Adrenal gland (tissue), 19 donors: ENCODE measurements at places on chromosomes 7 and 10. TPM values are rescaled to one million over a fixed set of nuclear protein-coding genes. Genes with fewer than 3 reads are reported as not detected.

GRCh38 chr7:55172161-55172560 lies 153.3 kb downstream of the EGFR start:
- H3K4me1 ChIP-seq = peaks cover under 1% of the 10 kb centered on the region
- no peaks in the 10 kb centered on the region for H3K27me3 ChIP-seq
- no peak overlapping the region for H3K27ac ChIP-seq
- no peak for DNase-seq
- H3K36me3 ChIP-seq = peaks cover 49% of the 10 kb centered on the region
- H3K4me3 ChIP-seq = no peak overlapping the region

DNA sequence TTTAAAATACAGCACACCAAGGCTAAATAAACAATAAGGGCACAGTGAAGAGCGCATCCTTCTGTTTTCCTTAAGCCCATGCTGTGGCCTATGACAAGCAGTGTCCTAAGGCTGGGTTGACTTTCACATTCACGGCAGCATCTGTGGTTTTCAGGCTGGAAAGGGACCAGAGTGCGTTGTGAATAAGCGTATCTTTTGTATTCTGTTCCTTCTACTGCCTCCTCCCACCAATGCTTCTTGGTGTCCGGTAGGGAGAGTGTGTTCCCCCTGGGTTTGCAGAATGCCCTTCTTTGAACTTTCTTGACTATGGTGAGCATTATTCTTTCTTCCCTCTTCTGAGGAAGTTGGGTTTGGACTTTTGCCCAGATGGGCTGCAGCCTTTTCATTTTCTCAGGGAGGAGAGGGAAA lies 73.6 kb downstream of the ABCA13 start:
- no peaks in the 10 kb centered on the region for H3K36me3 ChIP-seq
- no peak overlapping the region for H3K27ac ChIP-seq
- no peaks in the 10 kb centered on the region for H3K27me3 ChIP-seq

DNA sequence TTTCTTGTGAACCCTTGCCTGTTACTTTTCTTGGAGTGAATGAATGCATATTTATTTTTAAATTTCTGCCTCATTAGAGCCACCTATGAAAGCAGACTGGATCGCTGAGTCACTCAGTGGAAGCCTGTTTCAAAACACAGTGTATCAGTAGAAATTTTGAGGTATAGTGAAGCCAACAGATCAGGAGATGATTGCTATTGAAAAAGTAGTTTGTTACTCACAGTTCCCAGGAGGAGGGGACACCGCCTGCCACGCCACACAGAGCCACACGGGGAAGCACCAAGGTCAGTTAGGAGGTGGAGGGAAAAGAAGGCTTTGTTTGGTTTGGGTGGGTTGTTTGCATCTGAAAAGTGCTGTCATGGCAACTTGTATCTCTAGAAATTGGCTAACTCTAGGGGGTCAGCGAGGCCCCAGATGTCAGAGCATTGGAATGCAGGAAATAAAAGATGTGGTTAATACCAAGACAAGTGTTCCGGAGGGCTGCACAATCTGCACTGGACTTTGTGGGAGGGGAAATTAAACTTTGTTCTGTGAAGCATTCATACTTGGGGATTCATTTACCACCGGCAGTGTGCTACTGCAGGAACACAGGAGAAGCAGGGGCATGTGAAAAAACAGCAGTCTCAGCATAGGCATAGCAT lies 106.4 kb upstream of the SDK1 start:
- no peak overlapping the region for H3K27ac ChIP-seq
- no peak for DNase-seq
- no peaks in the 10 kb centered on the region for H3K27me3 ChIP-seq
- H3K36me3 ChIP-seq = no peaks in the 10 kb centered on the region

GRCh38 chr7:16803881-16804673 lies 722 bp downstream of the AGR2 start:
- H3K36me3 ChIP-seq = no peaks in the 10 kb centered on the region
- H3K27me3 ChIP-seq = no peaks in the 10 kb centered on the region
- H3K27ac ChIP-seq = no peak overlapping the region
- DNase-seq = no peak
- H3K4me1 ChIP-seq = no peaks in the 10 kb centered on the region
- no peak overlapping the region for H3K4me3 ChIP-seq

TRRAP gene
- 43.0 TPM for total RNA-seq

GRCh38 chr7:83614112-83614511 lies 34.8 kb downstream of the SEMA3E start:
- H3K27ac ChIP-seq = no peak overlapping the region
- no peaks in the 10 kb centered on the region for H3K4me1 ChIP-seq
- H3K4me3 ChIP-seq = no peak overlapping the region
- no peak for DNase-seq
- H3K36me3 ChIP-seq = no peaks in the 10 kb centered on the region

- no peaks in the 10 kb centered on the region for H3K4me1 ChIP-seq
- H3K27ac ChIP-seq = no peak overlapping the region
Measured at GRCh38 chr10:117989962-117990361, 56.8 kb downstream of the RAB11FIP2 start.

NYAP1 gene
- 3.4 TPM for total RNA-seq

DNA sequence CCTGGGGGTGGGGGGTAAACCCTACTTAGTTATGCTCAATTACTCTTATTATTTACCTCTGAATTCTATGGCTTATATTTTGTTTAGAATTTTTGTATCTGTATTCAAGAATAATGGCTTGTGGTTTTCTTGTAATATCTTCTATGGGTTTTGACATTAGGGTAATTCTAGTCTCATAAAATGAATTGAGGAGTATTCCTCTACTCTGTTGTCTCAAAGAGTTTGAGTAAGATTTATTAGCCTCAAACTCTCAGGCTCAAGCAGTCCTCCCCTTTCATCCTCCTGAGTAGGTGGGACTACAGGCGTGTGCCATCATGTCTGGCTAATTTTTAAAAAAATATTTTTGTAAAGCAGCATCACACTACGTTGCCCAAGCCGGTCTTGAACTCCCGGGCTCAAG lies 19.6 kb upstream of the UCMA start:
- H3K27me3 ChIP-seq = no peaks in the 10 kb centered on the region
- H3K4me1 ChIP-seq = no peaks in the 10 kb centered on the region
- no peak overlapping the region for H3K27ac ChIP-seq
- no peaks in the 10 kb centered on the region for H3K36me3 ChIP-seq
- H3K4me3 ChIP-seq = no peak overlapping the region

MMRN2 gene
- 40.2 TPM for total RNA-seq

DNA sequence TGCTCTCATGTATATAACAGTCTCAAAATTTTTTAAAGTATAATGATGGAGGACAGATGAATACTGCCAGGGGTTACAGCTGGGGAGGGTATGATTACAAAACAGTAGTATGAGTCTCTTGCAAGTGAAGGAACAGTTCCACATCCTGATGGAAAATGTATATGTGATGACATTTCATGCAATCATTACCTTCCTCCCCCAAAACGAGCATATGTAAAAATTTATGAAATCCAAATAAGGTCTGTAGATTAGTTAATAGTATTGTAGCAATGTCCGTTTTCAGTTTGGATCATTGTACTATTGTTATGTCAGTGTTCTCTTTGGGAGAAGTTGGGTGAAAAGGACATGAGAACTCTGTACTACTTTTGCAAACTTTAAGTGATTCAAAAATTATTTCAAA lies 38.0 kb downstream of the DRGX start:
- no peaks in the 10 kb centered on the region for H3K36me3 ChIP-seq
- no peak overlapping the region for H3K4me3 ChIP-seq
- no peaks in the 10 kb centered on the region for H3K27me3 ChIP-seq
- H3K27ac ChIP-seq = no peak overlapping the region
